ENCODE measurements at places on chromosomes 4 and X.

DNA sequence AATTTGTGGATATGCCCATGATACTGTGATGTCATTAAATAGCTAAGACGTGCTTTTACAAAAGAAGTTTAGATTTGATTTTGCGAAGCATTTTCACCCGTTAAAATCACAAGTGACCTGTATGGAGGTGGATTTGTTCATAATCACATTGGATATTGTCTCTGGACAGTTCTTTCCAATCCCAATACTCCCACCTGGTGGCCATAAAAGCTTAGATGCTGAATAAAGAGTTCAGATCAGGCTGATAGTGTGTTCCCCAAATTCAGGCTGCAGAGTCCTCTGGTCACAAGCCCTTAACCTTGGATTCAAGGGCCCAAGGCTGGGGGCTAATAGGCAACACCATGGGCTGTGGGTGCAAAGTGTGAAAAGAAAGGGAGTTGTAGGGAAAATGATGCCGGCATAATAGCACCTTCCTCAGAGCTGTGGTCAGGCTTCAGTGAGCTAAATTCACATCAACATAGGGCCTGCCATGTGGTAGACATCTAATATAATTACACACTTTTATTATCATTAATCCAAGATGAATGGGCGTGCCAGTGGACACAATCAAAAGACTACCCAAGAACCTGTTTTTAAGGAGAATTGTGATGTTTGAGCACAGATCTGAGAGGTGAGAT lies 28.1 kb downstream of the SMIM43 start:
- no peak for DNase-seq

DNA sequence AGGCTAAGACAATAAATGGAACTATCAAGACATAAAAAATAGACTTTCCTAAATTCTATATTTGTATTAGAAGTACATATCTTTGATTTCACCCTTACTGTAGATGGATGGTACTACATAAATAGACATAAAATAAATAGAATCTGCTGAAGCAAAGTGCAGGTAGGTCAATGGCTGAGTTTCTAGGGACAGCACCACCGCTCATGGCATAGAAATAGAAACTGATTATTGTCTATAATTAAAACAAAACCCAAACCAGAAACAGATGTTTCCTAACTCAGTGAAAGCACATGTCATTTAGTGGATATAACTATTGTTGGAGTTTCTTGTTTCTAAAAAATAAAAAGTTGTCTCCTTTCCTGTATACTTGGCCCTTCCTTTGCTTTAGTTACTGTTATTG lies 387.3 kb upstream of the ADGRL3 start:
- DNase-seq: no peak

DNA sequence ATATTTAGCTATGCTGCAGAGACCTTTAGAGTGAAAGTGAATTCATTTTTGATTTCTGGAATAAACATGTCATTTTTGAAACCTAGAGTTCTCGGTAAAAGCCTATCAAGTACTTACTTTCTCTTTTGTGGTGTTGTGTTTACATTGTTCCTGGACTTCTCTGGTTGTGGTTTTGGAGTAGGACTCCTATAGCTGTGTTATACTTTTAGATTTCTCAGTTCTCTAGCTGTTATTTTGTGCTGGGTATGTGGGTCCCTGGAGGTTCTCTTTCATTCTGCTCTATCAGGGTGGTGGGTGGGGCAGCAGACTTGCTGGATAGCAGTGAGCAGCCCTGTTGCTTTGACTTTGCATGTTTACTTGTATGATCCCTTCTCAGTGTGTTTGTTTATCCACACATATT lies 25.6 kb upstream of the MSMO1 start:
- no peak for DNase-seq

GRCh38 chr4:38132843-38133662 lies 172.9 kb downstream of the PTTG2 start:
- DNase-seq: no peak

DNA sequence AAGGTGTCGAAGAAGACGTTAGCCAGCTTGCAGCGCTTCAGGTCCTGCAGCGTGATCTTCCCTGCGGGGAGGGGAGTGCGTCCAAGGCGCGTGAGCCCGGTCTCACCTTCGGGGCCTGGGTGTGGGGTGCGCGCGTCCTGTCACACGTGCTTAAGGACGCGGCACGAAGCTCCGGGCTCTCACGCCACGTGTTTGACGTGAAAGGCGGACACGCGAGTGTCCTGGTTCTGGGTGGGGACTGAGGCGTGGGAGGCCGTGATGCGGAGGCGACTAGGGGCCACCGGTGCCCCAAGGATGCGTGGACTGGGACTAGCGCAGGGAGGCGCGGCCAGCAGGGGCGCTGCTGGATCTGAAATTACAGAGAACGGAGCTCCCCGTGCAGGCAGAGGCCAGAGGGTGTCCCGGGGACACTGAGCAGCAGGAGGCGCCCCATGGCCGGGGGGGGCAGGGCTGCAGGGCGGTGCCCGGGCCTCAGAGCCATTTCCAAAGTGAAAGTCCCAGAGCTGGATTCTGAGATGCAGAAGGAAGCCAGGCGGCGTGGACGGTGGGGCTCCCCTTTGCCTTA lies 20.3 kb upstream of the GTPBP6 start:
- no peak for DNase-seq

- DNase-seq: no peak
Measured at GRCh38 chrX:124358800-124359383, 12.5 kb downstream of the SH2D1A start.
